Dermis lymphatic vessel endothelial cell (primary cell): ENCODE measurements at places on chromosomes 12 and 14. TPM values are rescaled to one million over a fixed set of nuclear protein-coding genes. Genes with fewer than 3 reads are reported as not detected.

Gene DIO3
- not detected in 2 replicates for total RNA-seq

Gene SCN8A
- total RNA-seq = 0.09 and 0.54 TPM in 2 replicates

Gene EIF2B2
- total RNA-seq = 32.8 and 65.1 TPM in 2 replicates

Gene MMP17
- total RNA-seq = 7.9 and 10.5 TPM in 2 replicates

Gene GPR137C
- 0.87 and 1.1 TPM in 2 replicates for total RNA-seq

Gene PRICKLE1
- total RNA-seq = 7.6 and 21.9 TPM in 2 replicates

Gene GALNT8
- total RNA-seq = 0.09 and 0.11 TPM in 2 replicates

Gene PROX2
- total RNA-seq = not detected in 2 replicates

Gene GLIPR1L2
- total RNA-seq = under 0.01 and 0.09 TPM in 2 replicates

Gene GPR65
- 0.09 and 0.11 TPM in 2 replicates for total RNA-seq

Gene AQP2
- total RNA-seq = not detected in 2 replicates

Gene CLEC4C
- not detected in 2 replicates for total RNA-seq

Gene CYP27B1
- 0.11 and 0.26 TPM in 2 replicates for total RNA-seq

Gene FRS2
- total RNA-seq = 22.0 and 22.2 TPM in 2 replicates
